Aortic smooth muscle cell (primary cell): ENCODE measurements at places on chromosomes 12 and 14. TPM values are rescaled to one million over a fixed set of nuclear protein-coding genes. Genes with fewer than 3 reads are reported as not detected.

SLC25A21 gene
- total RNA-seq = 0.25 and 0.40 TPM in 2 replicates

VIPAS39 gene
- 24.2 and 27.5 TPM in 2 replicates for total RNA-seq

TAS2R10 gene
- total RNA-seq = 0.87 and 0.92 TPM in 2 replicates

C12orf56 gene
- total RNA-seq = 0.99 and 2.2 TPM in 2 replicates

ADCY4 gene
- total RNA-seq = 2.6 and 2.9 TPM in 2 replicates

OXA1L gene
- 39.6 and 59.2 TPM in 2 replicates for total RNA-seq

ADAM21 gene
- 0.50 and 1.2 TPM in 2 replicates for total RNA-seq

STON2 gene
- 0.44 and 0.66 TPM in 2 replicates for total RNA-seq

SMCO3 gene
- 0.13 and 0.37 TPM in 2 replicates for total RNA-seq

ADAMTS20 gene
- total RNA-seq = not detected in 2 replicates

BDKRB1 gene
- 0.53 TPM in 1 of 2 replicates, not detected in the other for total RNA-seq

INSM2 gene
- not detected in 2 replicates for total RNA-seq

SMIM41 gene
- total RNA-seq = 0.06 and 0.13 TPM in 2 replicates
